ENCODE measurements at places on chromosomes 12 and 14.

DNA sequence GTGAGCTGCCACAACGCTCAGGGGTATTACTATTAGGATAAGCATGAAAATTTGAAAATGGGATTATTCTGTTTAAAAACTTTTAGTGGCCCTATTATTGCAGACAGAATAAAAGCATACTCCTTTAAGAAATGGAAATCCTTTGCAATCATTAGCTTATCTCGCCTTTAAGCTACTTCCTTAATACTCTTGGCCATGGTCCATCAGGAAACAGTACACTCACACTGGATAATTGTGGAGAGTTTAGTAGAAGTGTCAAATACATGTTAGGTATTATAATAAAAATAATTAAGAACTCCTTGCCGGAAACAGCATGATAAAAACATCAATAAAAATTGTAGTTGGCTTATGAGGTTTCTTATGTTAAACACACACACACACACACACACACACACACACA is 100.4 kb upstream of the PPFIA2 start:
- DNase-seq: no peak

DNA sequence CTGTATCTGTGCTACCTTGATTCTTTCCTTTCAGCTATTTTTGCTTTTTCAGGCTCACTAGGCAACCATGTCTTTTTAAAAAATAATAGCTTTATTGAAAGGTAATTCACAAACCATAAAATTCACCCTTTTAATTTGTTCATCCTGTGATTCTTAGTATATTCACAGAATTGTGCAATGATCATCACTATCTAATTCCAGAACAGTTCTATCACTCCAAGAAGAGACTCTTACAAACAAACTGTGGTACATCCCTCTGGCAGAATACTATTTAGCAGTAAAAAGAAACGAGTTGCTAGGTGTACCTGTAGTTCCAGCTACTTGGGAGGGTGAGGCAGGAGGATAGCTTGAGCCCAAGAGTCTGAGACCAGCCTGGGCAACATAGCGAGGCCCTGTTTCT is 14.8 kb downstream of the CREBL2 start:
- no peak for DNase-seq

- no peak for DNase-seq
Observed at GRCh38 chr12:59234391-59234790, 314.1 kb upstream of the LRIG3 start.

DNA sequence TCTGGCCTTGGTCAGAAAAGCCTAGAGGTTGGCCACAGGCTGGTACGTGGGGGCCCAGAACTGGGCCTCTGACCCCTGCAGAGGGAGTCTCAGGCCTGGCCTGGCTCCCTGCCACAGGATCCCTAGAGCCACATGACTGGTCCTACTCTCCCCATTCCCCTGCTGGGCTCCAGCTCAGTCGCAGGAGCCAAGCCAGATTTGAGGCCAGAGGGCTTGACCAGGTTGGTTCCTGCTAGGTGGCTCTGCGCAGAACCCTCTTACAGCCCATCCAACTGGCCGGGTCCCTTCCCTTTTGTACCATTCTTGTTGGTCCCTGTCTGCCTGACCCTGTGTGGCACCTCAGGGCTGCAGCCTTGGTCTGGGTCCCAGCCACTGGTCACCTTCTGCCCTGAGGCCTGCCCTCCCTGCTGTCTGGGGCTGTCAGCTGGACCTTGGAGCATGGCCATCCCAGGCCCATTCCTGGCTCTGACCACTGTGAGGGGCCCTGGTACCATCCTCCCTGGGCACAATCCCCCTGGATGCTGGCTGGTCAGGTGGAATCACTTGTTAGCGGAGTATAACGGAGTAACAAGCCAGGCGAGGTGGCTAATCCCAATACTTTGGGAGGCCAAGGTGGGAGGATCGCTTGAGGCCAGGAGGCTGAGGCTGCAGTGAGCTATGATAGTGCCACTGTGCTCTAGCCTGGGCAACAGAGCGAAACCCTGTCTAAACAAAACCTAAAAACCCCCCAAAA is 22.9 kb upstream of the PPP1R13B start:
- DNase-seq: no peak

DNA sequence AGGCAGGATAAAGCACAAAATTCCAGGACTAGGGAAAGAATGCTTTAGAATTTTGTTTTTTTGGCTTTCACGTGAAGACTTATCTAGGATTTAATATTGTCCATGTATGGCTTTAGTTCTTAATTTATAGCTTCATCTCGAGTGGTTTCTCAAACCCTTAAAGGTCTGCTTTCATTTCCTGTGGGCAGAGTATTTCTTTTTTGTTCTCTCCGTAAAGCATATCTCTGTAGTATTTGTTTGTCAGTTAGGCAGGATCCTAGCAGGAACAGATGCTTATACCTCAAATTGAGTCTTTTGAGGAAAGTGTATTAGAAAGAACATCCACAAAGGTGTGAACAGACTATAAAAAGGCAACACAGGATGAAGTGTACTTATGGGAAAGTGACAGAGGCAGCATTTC is 697.1 kb upstream of the SEL1L start:
- DNase-seq: no peak

DNA sequence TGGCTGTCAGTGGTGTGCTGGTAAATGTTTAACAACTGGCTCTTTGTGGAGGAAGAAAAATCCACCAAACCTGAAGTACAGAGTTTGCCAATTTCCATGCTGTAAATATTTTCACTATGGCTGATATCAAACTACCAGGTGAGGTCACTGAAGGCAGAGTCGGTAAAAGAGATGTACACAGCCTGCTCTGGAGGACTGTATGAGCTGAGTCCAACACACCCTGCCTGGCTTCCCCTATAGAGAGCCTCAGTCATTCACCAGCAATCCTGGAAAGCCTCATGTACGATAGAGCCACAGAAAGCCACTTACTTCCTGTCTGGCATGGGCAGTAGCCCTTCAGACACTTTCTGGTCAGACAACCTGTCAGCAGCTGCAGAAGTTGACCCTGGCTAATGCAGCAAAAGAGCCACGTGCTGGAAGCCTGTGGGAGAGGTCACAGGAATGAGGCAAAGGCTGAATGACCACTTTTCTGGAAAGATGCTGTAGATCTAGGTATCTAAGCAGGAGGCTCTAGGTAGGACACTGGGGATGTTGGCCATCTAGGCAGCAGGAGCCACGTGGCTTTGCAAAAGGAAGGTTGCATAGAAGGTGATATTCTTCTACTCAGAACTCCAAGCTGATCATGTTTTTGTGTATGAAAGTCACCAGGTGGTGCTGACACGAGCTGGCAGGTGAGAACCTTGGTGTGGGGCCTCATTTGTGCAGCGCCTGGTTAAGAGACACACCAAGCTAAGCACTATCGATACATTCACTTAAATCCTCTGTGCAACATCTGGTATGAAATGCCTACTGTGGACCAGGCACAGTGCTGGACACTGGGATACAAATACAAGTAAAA is 553.9 kb downstream of the VRK1 start:
- no peak for DNase-seq

DNA sequence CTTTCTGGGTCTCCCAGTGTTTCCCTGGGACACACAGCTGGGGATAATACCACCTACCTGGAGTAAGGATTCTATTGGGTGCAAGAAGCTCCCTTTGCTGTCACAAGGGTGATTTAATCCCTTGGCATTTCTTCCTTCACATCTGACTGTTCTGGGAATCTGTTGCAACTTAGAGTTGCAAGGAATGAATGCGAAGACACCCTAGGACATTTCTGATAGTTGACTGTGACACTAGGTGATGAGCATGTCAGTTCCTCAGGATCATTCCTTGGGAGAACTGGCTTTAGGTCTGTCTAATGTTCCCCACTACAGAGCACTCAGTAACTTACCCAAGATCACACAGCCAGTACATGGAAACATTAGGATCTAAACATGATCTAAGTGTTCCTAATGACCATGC is 593.6 kb downstream of the NRXN3 start:
- DNase-seq: no peak

- DNase-seq: peak; percentile 90
Observed at GRCh38 chr12:55847603-55848291, 5.0 kb upstream of the MMP19 start.

DNA sequence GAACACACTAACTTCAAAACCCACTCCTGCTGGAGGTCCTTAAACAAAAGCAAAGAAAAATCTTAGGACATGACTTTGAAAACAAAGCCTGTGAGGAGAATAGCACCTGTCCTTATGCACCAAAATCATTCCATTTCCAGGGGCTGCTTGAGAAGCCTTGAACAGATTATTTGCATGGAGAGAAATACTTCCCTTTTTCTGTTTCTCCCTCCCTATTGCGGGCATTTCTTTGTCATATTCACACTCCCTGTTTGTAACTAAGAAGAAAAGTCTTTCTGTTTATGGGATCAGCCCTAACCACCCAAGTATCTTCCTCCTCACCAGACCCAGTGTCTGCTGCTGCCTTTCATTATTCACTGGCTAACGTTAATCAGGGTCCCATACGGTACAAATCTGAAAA is 218.8 kb downstream of the DPF3 start:
- DNase-seq: no peak

DNA sequence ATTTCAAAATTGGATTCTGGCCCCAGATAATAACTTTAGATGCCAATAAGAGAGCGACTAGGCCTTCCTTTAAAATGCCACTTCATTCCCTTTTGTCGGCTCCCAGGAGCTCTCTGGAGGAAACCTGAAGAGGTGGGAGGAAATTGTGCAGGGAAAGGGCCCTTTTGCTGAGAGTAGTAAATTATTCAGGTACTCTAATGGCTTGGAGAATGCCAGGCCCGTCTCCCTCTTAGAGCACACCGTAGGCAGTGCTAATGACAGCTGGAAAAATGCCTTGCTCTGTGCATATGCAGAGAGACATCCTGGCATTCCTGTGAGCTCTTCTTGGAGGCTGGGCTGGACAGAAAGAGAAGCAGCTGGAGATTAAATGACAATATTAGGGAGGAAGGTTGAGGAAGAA is 115.0 kb upstream of the RPH3A start:
- DNase-seq: no peak

- no peak for DNase-seq
Observed at GRCh38 chr12:58639318-58639934, 280.9 kb downstream of the LRIG3 start.

DNA sequence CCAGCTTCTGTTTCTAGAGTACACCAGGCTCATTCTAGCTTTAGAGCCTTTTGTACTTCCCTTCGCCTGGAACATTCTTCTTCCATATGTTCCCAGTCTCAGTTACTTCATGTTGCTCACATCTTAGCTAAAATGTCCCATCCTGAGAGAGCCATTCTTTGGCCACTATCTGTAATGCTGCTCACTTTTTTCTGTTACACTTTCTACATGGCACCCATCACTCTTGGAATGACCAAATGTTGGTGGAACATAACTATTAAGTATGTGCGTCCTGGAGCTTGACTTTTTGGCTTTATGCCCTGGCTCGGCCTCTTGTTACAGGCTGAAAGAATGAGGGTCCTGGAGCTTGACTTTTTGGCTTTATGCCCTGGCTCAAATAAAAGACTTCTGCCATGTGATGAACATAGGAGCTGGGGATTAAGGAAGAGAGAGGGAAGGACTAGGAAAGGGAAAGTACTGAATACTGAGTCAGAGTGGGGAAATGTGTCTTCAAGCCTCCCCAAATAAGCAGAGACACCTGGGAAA is 442.9 kb upstream of the ATP2B1 start:
- no peak for DNase-seq

GRCh38 chr14:59245809-59246295 is 57.4 kb downstream of the DAAM1 start:
- DNase-seq: no peak

DNA sequence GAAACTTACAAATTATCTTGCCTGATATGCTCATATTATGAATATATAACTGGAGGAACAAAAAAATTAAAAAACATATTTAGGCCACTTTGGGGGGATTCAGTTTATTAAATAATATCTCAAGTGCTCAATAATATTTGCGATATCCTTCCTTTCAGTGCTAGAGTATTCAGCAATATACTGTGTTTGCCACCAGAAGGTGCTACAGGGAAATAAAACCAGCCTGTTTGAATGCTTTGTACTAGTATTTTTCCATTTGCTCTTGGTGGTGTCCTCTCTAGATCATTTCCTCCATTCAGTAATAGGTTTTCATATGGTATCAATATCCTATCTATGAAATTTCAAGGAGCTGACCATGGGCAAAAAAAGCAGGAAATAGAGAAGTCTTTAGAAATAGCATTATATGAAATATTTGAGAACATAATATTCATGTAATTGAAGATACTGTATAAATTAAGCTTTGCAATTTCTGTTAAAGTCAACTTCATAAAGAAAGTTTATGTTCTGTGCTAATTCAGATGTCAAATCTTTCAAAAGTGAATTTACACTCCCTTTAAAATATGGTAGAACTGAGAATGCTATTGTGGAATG is 106.2 kb upstream of the NAV3 start:
- no peak for DNase-seq

GRCh38 chr12:11787933-11788849 is 138.7 kb downstream of the ETV6 start:
- no peak for DNase-seq

- DNase-seq: no peak
Observed at GRCh38 chr12:65990592-65990991, 140.0 kb downstream of the LLPH start.

DNA sequence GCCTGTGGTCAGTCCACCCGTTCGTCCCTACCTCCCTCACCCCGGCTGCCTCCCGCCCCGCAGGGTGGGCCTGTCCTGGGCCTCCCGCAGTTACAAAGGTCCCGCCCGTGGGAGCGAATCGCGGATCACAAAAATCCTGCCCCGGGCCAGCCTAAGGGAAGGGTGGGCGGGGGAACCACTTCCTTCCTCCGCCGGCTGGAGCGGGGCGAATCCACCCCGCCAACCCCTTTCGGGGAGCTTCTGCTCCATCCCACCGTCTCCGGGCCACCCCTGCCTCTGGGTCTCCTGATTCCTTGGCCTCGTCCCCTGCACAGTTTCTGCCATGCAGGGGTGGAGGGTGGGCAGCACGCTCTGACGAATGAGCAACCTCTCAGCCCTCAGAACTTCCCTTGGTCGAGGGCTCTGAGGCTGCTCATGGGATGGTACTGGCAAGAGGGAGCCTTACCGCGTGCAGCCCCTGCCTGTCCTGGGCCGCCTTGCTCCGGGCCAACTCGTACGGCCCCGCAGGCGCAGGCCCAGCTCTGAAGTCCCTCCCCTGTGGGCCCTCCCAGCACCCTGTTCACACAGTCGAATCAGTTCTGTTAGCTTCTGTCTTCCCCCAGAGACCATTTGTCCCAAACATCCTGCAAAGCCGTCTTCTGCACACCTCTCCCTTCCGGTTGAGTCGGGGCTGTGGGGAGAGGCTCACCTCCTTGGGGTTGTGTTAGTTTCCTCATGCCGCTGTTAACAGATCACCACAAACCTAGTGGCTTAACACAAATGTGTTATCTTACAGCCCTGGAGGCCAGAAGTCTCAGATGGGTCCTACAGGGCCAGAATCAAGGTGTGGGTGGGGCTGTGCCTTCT is 589 bp upstream of the HVCN1 start:
- peak; percentile 78 for DNase-seq

GRCh38 chr12:52791271-52792184 is 4.4 kb downstream of the KRT3 start:
- no peak for DNase-seq

DNA sequence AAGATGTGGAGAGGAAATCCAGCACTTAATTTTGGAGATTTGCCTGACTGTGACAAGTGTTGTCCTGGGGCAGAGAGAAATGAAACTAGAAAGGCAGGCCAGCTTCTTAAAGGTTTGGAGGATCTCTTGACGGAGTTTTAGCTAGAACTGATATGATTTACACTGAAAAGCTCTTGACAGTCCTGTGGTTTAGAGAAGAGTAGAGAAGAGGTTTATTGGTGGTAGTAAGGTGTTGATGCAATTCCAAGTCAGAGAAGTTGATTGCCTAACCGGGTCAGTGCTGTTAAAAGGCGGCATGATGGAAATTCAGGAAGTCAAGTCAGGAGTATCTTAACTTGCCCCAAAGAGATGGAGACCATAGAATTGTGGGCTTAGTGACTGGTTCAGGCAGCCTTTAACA is 89.0 kb upstream of the TRAF3 start:
- no peak for DNase-seq

Measured in sciatic nerve (tissue), 2 donors.